ENCODE measurements at places on chromosomes 16 and 17.

DNA sequence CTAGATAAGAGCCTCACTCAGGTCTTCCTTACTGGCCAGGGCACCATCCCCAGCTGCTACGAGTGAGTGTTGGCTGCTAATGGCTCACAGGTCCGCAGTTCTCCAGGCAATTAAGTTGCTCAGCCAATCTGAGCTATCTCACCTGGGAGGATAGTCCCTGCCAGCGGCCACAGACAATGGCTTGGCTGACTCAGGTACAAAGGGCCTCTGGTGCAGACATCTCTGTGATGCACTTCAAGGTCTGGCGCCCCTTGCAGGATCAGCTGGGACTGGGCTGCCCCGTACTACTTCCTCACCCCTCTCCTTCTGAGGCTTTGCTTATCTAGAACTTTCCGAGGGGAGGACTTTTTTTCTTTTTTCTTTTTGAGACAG is 49.2 kb upstream of the EMP2 start:
- DNase-seq, result no peak

DNA sequence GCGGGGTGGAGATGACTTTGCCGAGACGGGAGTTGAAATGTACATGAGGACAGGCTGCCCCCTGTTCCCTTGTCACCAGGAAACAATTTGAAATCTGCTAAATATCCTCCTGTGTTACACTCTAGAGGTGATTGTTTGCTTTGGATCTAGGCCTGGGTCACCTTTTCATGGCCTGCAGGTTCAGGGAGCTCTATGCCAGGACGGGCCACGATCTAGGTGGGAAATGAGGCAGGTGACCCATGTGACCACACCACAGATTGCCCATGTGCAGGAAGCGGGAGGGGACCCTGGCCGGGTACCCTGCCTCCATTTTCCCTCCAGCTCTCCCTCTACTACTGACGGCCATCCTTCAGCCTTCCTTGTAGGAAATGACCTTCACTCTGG is 43.4 kb downstream of the MEAK7 start:
- DNase-seq, result no peak

GRCh38 chr16:12062343-12063003 is 85.9 kb downstream of the SNX29 start:
- DNase-seq, result no peak

DNA sequence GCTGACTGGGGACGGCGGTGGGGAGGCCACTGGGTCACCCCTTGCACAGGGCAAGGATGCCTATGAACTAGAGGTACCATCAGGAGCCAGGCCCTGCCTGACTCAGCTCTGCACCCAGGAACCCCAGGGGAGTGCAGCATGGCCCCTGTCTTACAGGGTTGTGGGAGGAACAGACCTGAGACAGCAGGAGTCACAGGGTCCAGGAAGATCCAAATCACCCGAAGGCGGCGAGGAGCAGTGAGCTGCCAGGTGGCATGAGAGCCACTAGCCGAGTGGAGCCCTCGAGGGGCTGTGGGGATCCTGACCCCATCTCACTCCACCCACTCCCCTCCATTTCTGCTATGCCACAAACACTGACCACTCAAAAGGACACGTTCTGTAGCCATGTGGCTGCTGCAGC is 30.8 kb downstream of the PLD6 start:
- DNase-seq, result no peak

GRCh38 chr16:85357323-85357722 is 245.1 kb upstream of the CIBAR2 start:
- DNase-seq, result no peak

All from skin of body (tissue), 3 donors.